Activated CD8-positive, alpha-beta T cell treated with anti-CD3 and anti-CD28 coated beads for 36 hours (primary cell): ENCODE measurements at places on chromosomes 2 and 18. TPM values are rescaled to one million over a fixed set of nuclear protein-coding genes. Genes with fewer than 3 reads are reported as not detected.

The DCDC2C gene
- total RNA-seq, result not detected

The ASB1 gene
- total RNA-seq, result 39.8 TPM

The SRD5A2 gene
- total RNA-seq, result not detected

The GAREM2 gene
- 2.7 TPM for total RNA-seq

The ASPRV1 gene
- 0.76 TPM for total RNA-seq

The NAB1 gene
- total RNA-seq, result 24.8 TPM

The LIMS4 gene
- total RNA-seq, result 0.74 TPM

The VWC2L gene
- not detected for total RNA-seq

The ZNF804A gene
- not detected for total RNA-seq

The POTEI gene
- total RNA-seq, result not detected

The C2orf72 gene
- 2.6 TPM for total RNA-seq

- H3K27me3 ChIP-seq, result no peaks in the 10 kb centered on the region
- H3K36me3 ChIP-seq, result peaks cover 11% of the 10 kb centered on the region
- DNase-seq, result no peak
- H3K4me1 ChIP-seq, result peaks cover 38% of the 10 kb centered on the region
- H3K4me3 ChIP-seq, result peak overlapping the region; percentile 73
Measured at GRCh38 chr18:79949697-79950487, 1.6 kb downstream of the SLC66A2 start.

DNA sequence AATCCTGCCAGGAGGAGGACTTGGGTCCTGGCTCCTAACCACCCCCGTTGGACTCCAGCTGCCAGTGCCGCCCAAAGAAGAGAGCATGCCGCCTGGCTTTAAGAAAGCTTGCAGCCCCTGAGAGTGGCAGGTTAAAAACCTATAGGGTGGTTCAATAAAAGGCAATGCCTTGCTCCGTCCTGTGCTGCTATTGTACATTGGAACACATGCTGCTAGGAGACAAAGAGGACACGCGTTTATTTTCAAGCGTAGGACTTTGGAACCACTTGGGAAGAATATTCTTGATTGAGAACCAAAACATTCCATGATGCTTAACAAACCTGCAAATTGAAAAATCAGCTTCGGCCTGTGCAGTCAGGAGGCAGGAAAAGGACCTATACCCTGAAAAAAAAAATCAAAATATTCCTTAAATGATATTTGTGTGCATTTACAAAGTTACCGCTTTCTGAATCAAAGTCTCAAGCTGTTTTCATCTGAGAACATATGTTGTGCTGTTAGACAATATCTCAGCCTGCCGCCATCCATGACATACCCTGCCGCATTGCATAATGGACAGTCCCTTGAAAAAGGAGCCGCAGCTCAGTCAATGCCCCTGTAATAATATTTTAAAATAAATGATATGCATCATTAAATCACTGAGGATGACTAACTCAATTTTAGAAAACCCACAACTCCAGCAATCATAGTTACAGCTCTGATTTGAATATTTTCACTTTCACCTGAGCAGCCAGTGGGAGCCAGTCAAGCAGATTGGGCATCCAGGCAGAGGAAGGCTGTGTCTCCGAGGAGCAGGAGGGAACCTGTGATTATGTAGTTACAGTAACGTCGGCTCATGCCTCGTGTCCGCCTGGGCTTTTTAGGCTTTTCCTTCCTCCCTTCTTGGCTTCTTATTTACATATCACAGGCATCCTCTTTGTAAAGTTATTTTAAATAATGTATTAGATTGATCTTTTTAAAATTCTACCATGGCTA lies 805.6 kb upstream of the FANCL start:
- no peaks in the 10 kb centered on the region for H3K36me3 ChIP-seq
- no peak overlapping the region for H3K27ac ChIP-seq
- no peaks in the 10 kb centered on the region for H3K4me1 ChIP-seq
- H3K4me3 ChIP-seq, result no peak overlapping the region
- H3K27me3 ChIP-seq, result peaks cover 1% of the 10 kb centered on the region
- DNase-seq, result no peak

GRCh38 chr2:148658807-148659722 lies 14.5 kb downstream of the EPC2 start:
- H3K36me3 ChIP-seq, result peaks cover 11% of the 10 kb centered on the region
- DNase-seq, result peak; percentile 23
- no peaks in the 10 kb centered on the region for H3K27me3 ChIP-seq
- peak overlapping the region; percentile 47 for H3K4me3 ChIP-seq

DNA sequence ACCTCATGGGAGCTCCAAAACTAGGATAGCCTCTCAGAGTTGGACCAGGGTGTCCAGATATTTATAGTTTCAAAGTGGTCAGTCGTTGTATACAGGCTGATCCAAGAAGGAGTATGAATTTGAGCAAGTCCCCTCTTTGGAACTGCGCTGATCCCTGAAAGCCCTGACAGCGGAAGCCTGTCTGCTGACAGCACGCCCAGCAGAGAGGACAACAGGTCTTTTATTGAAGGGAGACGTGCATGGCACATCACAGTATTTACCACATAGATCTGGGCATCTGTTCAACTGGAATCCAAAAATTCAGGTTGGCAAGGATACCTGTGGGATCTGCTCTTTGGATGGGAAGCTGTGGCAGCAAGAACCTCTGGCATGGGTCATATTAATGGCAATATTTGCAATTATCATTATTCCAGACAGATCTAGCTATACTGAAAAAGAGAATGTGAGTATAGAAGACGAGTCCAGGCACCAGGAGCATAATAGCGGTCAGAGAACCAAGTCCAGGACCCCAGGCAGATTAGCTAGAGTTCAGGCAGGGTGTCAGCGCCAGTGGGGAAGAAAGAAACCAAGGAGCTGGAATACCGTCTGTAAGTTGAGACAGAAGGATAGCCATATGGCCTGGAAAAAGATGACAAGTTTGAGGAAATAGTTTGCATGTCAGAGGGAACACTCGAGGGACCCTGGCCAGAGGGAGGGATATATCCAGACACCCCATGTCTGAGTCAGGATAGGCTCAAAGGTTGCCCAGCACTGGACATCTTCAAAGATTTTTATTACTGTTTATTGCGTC lies 260.4 kb upstream of the FANCL start:
- DNase-seq, result no peak
- H3K36me3 ChIP-seq, result no peaks in the 10 kb centered on the region
- H3K4me1 ChIP-seq, result no peaks in the 10 kb centered on the region
- H3K27me3 ChIP-seq, result peaks cover 2% of the 10 kb centered on the region
- H3K27ac ChIP-seq, result no peak overlapping the region
- H3K4me3 ChIP-seq, result no peak overlapping the region

- DNase-seq, result no peak
- H3K4me3 ChIP-seq, result no peak overlapping the region
- no peaks in the 10 kb centered on the region for H3K27me3 ChIP-seq
- H3K4me1 ChIP-seq, result peaks cover 3% of the 10 kb centered on the region
Measured at GRCh38 chr2:238082151-238082550, 18.0 kb upstream of the ESPNL start.

- peaks cover 4% of the 10 kb centered on the region for H3K27me3 ChIP-seq
- H3K27ac ChIP-seq, result no peak overlapping the region
Measured at GRCh38 chr2:170298115-170298514, 120.2 kb downstream of the MYO3B start.

- no peak overlapping the region for H3K4me3 ChIP-seq
- peaks cover 6% of the 10 kb centered on the region for H3K4me1 ChIP-seq
- no peaks in the 10 kb centered on the region for H3K27me3 ChIP-seq
- no peak for DNase-seq
- no peak overlapping the region for H3K27ac ChIP-seq
Measured at GRCh38 chr2:15200581-15200980, 360.6 kb downstream of the NBAS start.

DNA sequence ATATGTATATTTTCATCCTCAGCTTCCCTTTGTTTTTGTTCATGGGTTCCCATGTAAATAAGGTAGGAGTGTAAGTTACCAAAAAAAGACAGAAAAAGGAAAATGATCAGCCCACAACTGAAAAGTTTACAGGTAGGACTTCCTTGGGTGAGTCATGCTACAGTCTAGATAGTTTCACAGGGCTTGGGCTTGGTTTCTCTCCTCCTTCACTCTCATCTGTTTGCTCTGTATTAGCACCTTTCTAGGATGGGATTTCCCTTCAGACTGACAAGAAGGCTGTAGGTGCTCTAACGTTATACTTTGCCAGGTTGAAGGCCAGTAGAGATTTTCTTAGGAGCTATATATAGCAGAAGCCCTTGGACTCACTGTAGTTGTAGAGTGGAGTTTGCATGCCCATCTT lies 57.9 kb downstream of the FAM171B start:
- no peaks in the 10 kb centered on the region for H3K36me3 ChIP-seq
- H3K4me1 ChIP-seq, result peaks cover 5% of the 10 kb centered on the region
- no peak overlapping the region for H3K27ac ChIP-seq
- no peaks in the 10 kb centered on the region for H3K27me3 ChIP-seq
- DNase-seq, result no peak

- H3K4me3 ChIP-seq, result no peak overlapping the region
- no peaks in the 10 kb centered on the region for H3K36me3 ChIP-seq
- no peak for DNase-seq
- peaks cover 7% of the 10 kb centered on the region for H3K27me3 ChIP-seq
- no peaks in the 10 kb centered on the region for H3K4me1 ChIP-seq
- H3K27ac ChIP-seq, result no peak overlapping the region
Measured at GRCh38 chr2:48015421-48015820, 109.1 kb upstream of the FBXO11 start.

- no peak overlapping the region for H3K4me3 ChIP-seq
- H3K27ac ChIP-seq, result no peak overlapping the region
- H3K27me3 ChIP-seq, result no peaks in the 10 kb centered on the region
- H3K4me1 ChIP-seq, result no peaks in the 10 kb centered on the region
Measured at GRCh38 chr2:164826293-164827243, 15.1 kb downstream of the COBLL1 start.

- H3K27ac ChIP-seq, result no peak overlapping the region
- DNase-seq, result no peak
Measured at GRCh38 chr2:170123593-170123992, 54.4 kb upstream of the MYO3B start.

GRCh38 chr2:96409081-96409819 lies 73.7 kb downstream of the NCAPH start:
- DNase-seq, result no peak
- H3K4me1 ChIP-seq, result peaks cover 30% of the 10 kb centered on the region
- H3K4me3 ChIP-seq, result no peak overlapping the region
- no peaks in the 10 kb centered on the region for H3K36me3 ChIP-seq
- no peaks in the 10 kb centered on the region for H3K27me3 ChIP-seq

DNA sequence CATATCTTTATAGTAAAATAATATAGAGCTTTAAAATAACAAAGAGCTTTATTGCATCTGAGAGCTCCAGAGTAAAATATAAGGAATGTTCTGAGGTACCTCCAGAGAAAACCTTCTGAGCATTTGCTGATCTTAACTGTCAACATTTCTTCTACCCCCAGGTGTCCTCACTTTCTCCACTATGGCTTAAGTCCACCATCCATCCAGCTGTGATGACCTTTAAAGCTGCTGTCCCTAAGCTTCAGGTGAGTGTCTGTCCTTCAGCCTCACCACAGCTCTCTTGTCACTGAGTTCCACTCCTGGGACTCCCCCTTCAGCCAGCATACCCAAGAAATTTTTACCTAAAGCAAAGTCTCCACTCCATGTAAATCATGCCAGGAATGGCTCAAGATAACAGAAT lies 137.9 kb downstream of the MYO5B start:
- no peak overlapping the region for H3K4me3 ChIP-seq
- DNase-seq, result no peak
- peaks cover 8% of the 10 kb centered on the region for H3K27me3 ChIP-seq
- H3K36me3 ChIP-seq, result no peaks in the 10 kb centered on the region

GRCh38 chr2:73142937-73143336 lies 30.2 kb upstream of the RAB11FIP5 start:
- no peaks in the 10 kb centered on the region for H3K36me3 ChIP-seq
- DNase-seq, result no peak
- no peaks in the 10 kb centered on the region for H3K4me1 ChIP-seq
- H3K27ac ChIP-seq, result no peak overlapping the region
- peaks cover 11% of the 10 kb centered on the region for H3K27me3 ChIP-seq

DNA sequence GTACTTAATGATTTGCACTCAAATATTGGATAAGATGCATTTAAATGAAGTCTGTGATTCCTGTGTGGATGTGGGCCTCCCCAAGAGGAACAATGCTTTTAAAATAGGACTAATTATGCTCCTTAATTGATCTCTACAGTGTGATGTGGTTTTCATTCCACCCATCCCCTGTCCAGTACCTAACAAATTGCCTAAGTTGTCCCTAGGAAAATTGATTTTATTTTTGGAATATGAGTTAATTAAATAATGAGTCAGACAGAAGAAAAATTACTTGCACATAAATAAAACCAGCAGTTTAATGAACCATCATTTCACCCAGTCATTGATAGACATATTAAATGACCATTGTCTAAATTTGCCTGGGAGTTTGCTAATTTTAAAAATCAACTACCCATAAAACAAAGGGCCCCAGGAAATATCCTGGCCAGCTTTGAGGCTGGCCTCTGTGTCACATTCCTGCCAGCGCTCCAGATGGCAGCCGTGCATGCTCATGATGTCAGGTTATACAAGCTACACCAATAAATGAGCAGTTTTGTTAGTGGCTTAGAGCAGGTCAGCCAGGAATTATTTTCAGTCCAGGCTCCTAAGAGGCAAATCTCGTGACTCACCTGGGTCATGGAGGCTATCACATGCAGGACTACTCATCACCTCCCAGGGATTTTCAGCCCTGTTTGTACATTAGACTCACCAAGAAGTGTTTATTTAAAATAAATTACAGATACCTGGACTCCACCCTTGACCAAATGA lies 31.9 kb downstream of the ABHD3 start:
- no peaks in the 10 kb centered on the region for H3K27me3 ChIP-seq
- no peak for DNase-seq
- H3K4me3 ChIP-seq, result no peak overlapping the region
- no peak overlapping the region for H3K27ac ChIP-seq
- H3K36me3 ChIP-seq, result peaks cover 2% of the 10 kb centered on the region
- peaks cover 6% of the 10 kb centered on the region for H3K4me1 ChIP-seq

DNA sequence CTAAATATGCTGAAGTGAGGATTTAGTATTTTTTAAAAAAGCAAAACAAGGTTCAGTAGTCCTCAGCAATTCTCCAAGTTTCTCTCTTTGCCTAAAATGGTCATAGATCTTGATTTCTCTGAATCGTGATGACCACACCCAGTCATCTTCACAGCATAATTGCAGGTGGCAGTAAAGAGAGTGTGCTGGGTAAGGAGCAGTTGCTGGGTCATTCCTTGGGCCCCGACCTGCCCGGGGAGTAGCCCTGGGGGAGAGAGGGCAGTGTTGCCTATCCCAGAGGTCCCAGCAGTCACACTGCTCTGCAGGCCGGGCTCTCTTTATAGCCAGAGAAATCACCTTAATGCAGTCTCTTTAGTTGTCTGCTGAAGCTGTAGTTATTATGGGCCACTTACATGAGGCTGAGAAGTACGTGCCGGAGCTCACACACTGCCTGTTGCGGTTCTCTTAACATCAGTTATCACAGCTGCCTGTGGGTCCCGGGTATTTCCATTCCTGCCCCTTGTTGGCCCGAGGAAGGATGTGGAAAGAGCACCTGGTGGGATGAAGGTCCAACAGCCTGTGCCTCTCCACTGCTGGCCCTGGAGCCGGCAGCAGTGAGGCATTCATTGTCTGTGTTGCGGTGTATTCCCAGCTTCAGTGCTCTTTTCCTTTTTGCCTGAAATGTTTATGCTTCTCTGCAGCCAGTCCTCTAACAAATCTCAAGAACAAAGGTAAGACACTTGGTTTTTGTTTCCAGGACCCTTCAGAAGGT lies 230.1 kb downstream of the ALPK2 start:
- H3K27ac ChIP-seq, result no peak overlapping the region
- H3K4me1 ChIP-seq, result peaks cover 8% of the 10 kb centered on the region
- no peak overlapping the region for H3K4me3 ChIP-seq
- H3K36me3 ChIP-seq, result no peaks in the 10 kb centered on the region
- DNase-seq, result no peak

GRCh38 chr18:48868468-48869466 lies 82.0 kb downstream of the SMAD7 start:
- H3K36me3 ChIP-seq, result no peaks in the 10 kb centered on the region
- peak overlapping the region; percentile 18 for H3K4me3 ChIP-seq
- peak overlapping the region; percentile 92 for H3K27ac ChIP-seq
